ENCODE measurements at places on chromosomes 4 and X.

- DNase-seq, result no peak
These were observed 196.5 kb upstream of the HS3ST1 start for GRCh38 chr4:11625211-11625610.

DNA sequence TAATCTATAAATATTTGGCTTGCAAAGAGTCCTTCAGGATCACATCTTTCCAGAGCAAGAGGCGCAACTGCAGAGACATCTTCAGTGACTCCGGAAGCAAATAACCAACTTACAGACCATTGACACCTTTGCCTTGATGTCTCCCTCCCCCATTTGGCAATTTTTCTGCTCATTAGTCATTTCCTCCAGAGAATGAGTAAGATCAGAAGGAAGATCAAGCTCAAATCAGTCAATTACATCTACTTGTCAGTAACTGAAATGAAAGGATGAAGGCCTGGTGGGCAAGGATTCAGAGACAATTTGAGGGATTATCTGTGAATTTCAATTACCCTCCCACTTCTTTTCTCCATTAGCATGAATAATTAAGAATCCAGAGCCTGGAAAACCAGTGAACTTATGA is 665.6 kb upstream of the CPEB2 start:
- DNase-seq, result no peak

DNA sequence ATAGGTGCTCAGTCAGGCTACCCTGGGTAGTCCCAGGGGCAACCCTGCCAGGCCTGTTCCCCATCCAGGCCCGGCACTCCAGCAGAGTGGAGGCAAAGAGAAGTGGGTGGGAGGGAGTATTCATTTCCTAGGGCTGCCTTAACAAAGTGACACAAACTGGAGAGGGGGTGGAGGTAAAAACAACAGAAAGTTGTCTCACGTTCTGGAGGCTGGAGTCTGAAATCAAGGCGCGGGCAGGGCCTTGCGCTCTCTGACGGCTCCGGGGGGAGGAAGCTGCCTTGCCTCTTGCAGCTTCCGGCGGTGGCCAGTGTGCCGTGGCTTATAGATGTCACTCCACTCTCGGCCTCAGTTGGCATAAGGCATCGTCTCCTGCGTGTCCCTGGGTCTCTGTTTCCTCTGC is 90.8 kb downstream of the DCTD start:
- no peak for DNase-seq

DNA sequence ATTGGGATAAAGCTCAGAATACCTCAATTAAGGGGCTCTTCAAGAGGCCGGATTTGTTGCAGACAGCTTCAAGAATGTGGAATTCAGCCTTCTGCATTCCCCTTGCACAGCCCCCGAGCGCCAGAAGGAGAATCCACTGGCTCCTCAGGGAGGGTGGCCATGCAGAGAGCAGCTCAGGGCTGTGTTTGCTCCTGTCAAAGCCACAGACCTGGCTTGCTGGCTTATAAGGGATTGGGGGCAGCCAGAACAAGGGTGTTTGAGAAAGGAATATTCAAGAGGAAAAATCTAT is 36.8 kb downstream of the ING2 start:
- DNase-seq, result no peak

DNA sequence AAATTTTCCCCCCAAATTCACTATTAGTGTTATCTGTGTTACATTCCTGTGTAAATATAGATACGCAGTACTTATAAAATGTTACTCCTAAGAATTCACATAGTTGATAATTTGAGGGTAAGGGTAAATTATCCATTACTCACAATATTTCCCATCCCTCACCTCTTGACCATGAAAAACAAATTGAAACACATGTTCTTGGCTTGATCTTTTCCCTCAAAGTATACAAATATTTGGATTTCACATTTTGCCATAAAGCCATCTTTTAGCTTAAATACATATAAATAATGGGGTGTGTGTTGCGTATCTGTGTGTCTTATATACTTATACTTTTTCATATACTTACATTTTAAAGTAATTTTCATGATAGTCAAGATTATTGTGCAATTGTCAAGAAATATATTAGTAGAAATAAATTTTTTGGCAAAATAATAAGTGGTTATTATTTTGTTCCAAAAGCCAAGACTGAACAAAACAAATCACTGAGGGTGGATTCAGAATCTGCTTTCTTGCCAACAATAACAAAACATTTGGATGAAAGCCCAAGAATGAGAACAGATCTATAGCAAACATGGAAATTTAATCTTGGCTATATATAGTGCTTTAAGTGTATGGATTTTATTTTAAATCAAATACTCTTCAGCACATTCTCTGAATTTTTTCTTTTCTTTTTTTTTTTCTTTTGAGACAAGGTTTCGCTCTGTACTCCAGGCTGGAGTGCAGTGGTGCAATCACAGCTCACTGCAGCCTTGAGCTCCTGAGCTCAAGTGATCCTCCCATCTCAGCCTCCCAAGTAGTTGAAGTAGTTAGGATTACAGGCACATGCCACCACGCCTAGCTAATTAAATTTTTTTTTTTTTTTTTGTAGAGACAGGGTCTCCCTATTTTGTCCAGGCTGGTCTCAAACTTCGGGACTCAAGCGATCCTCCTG is 48.5 kb upstream of the PRSS48 start:
- peak; percentile 59 for DNase-seq

GRCh38 chr4:127479031-127479622 is 153.6 kb upstream of the INTU start:
- DNase-seq, result no peak

DNA sequence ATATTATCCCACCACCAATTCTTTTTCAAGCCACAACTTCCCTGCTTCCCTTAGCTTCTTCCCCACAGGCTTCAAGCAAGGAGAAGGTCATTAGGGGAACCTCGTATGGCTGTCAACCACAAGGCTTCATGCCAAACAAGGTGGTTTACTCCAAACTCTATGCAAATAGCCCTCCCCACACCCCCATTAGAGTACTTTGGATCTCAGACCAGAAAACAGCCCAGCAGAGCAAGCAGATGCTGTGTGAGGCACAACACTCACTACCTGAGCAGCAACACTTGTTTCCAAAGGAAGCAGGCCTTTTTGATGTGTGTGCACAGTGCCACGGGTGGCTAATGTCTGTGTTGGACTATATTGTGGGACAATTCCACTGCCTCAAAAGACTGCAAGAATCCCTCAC is 189.0 kb downstream of the AR start:
- DNase-seq, result no peak
